HFFc6 (cell line): ENCODE measurements at places on chromosomes 16 and 17. TPM values are rescaled to one million over a fixed set of nuclear protein-coding genes. Genes with fewer than 3 reads are reported as not detected.

The KCNH4 gene
- not detected in 3 replicates for total RNA-seq

DNA sequence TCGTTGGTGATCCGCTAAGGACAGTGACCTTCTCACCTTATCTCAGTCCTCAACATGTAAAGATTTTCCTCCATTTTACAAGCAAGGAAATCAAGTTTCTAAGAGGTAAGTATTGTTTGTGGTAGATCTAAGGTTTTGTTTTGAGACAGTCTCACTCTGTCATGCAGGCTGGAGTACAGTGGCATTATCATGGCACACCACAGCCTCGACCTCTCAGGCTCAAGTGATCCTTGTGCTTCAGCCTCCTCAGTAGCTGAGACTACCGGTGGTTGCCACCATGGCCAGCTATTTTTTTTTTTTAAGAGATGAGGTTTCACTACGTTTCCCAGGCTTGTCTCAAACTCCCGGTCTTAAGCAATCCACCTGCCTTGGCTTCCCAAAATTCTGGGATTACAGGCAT lies 34.9 kb downstream of the PRKCA start:
- H3K27ac ChIP-seq, result no peak overlapping the region
- peaks cover 20% of the 10 kb centered on the region for H3K36me3 ChIP-seq
- peaks cover 2% of the 10 kb centered on the region; the same call in 1 of the 2 replicates for H3K27me3 ChIP-seq
- H3K4me3 ChIP-seq, result no peak overlapping the region
- no peak for DNase-seq

The CCDC92B gene
- total RNA-seq, result not detected in 3 replicates

- no peak overlapping the region for H3K27ac ChIP-seq
- no peak for DNase-seq
- H3K36me3 ChIP-seq, result peaks cover 4% of the 10 kb centered on the region; the same call in 1 of the 2 replicates
Observed at GRCh38 chr16:24135624-24136565, 120.2 kb upstream of the CACNG3 start.

The FOXN1 gene
- not detected in 2 replicates for total RNA-seq

- DNase-seq, result no peak
- H3K4me1 ChIP-seq, result peaks cover 50% of the 10 kb centered on the region
- peak overlapping the region; percentile 85 for H3K27ac ChIP-seq
- H3K4me3 ChIP-seq, result peak overlapping the region; percentile 85
- H3K36me3 ChIP-seq, result no peaks in the 10 kb centered on the region
- peaks cover 3% of the 10 kb centered on the region for H3K27me3 ChIP-seq
Observed at GRCh38 chr16:87384162-87384874, 742 bp upstream of the FBXO31 start.

GRCh38 chr16:46688101-46688653 lies 801 bp downstream of the VPS35 start:
- peak; percentile 16 for DNase-seq
- no peaks in the 10 kb centered on the region for H3K27me3 ChIP-seq
- no peaks in the 10 kb centered on the region for H3K36me3 ChIP-seq
- H3K4me1 ChIP-seq, result peaks cover 42% of the 10 kb centered on the region
- H3K4me3 ChIP-seq, result no peak overlapping the region

- peaks cover 2% of the 10 kb centered on the region; the same call in 1 of the 2 replicates for H3K27me3 ChIP-seq
- peak overlapping the region; percentile 95 for H3K27ac ChIP-seq
- DNase-seq, result no peak
- peaks cover under 1% of the 10 kb centered on the region; the same call in 1 of the 2 replicates for H3K36me3 ChIP-seq
- peak overlapping the region; percentile 95 for H3K4me3 ChIP-seq
- H3K4me1 ChIP-seq, result peaks cover 44% of the 10 kb centered on the region
Observed at GRCh38 chr17:58516644-58517377, 2.4 kb upstream of the MTMR4 start.

- H3K4me1 ChIP-seq, result no peaks in the 10 kb centered on the region
- H3K27me3 ChIP-seq, result peaks cover 4% of the 10 kb centered on the region
- H3K4me3 ChIP-seq, result no peak overlapping the region
- DNase-seq, result no peak
- H3K27ac ChIP-seq, result no peak overlapping the region
Observed at GRCh38 chr17:68585643-68586042, 15.5 kb downstream of the FAM20A start.

DNA sequence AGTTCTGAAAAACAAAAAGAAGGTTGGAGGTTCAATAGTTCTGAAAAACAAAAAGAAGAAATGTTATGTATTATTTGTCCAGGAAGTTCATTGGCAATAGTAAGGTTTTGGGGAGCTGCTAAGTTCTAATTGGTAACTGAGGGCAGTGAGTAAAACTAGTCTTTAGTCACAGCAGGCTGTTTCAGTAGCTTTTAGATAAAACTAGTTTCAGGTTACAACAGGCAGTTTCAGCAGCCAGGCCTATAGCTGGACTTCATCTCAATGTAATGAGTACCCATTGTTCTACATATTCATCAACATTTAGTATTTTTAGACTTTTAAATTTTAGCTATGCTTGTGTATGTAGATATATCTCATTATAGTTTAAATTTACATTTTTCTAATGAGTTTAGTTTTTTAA lies 639.3 kb downstream of the TOX3 start:
- H3K4me3 ChIP-seq, result no peak overlapping the region
- H3K36me3 ChIP-seq, result no peaks in the 10 kb centered on the region
- no peak overlapping the region for H3K27ac ChIP-seq
- no peak for DNase-seq

The NPTX1 gene
- 0.05 to 2.8 TPM (median 0.09 TPM) in 3 replicates for total RNA-seq

The DNAI2 gene
- total RNA-seq, result not detected in 3 replicates

DNA sequence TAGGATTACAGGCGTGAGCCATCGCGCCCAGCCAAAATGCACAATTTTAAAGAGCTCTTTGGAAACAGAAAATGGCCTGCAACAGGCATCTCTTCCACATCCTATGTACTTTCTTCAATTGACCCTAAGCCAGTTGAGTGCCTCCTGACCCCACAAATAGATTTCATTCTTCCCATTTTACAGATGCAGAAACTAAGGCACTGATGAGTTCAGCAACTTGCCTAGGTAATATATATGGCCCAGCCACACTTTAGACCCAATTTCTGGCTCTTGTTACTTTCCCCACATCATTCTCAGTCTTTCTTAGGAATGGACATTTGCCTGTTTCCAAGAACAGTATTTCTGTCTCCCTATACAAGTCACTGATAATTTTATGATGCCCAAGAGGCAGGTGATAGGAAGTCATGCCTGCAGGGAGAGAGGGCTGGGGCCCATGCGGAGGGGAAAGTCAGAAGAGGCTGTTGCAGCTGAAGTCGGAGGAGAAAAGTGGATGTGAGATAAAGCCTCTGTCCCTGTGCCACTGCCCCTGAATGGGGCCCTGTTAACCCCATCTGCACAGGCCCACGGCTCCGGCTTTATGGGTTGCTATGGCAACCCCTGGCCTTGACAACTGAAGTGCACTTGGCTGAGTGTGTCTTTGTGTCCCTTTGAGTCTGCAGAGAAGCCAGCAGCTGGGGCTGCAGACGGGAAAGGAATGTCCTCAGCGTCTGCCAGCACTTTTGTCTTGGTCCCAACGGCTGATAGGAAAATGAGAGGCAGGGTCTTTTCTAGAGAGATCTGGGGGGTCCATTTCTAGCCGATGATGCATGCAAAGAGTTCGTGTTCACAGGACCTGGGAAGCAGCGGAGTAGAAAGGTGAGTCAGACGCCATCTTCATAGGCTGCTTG lies 45.9 kb downstream of the ABAT start:
- DNase-seq, result no peak
- H3K27ac ChIP-seq, result no peak overlapping the region
- H3K27me3 ChIP-seq, result peaks cover 9% of the 10 kb centered on the region
- H3K4me1 ChIP-seq, result no peaks in the 10 kb centered on the region

The SOX15 gene
- 0.45 to 0.99 TPM (median 0.62 TPM) in 3 replicates for total RNA-seq

The PRSS22 gene
- total RNA-seq, result not detected in 3 replicates

- DNase-seq, result no peak
- peaks cover 29% of the 10 kb centered on the region for H3K27me3 ChIP-seq
- H3K4me1 ChIP-seq, result 0 out of 2 replicates have a peak, but pooled peaks cover 6% of the 10 kb centered on the region
- H3K4me3 ChIP-seq, result no peak overlapping the region
- H3K36me3 ChIP-seq, result no peaks in the 10 kb centered on the region
- no peak overlapping the region for H3K27ac ChIP-seq
Observed at GRCh38 chr16:58481931-58482330, 18.0 kb upstream of the NDRG4 start.

DNA sequence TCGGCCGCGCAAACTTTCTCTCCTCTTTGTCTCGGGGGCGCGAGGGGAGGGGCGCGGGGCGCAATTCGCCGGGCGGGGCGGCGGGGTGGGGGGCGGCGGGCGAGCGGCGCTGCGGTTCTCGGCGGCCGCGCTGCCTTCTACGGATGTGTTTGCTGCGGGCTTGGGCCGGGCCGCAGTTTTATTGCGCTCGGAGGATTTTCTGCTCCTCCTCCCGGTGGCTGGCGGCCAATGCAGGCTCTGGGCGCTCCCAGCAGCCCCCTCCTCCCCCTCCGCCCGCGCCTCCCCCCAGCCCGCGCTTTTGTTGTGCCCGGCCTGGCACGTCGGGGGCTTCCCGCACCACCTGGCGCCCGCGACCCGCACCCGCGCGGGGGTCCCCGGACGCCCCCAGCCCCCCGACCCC lies at the start of gene TIMP2:
TSS of gene TIMP2 (minus strand) at position 154 of the 400 bp plus-strand sequence. CDS start 299 bp downstream, outside the sequence.
- peaks cover 4% of the 10 kb centered on the region; the same call in 1 of the 2 replicates for H3K36me3 ChIP-seq
- H3K4me3 ChIP-seq, result peak within 1 kb of the TSS; percentile 94
- peak; percentile 78 for DNase-seq
- H3K4me1 ChIP-seq, result peaks cover 47% of the 10 kb centered on the region
- peaks cover 3% of the 10 kb centered on the region for H3K27me3 ChIP-seq

The CHST5 gene
- not detected in 3 replicates for total RNA-seq

The PRR35 gene
- not detected in 3 replicates for total RNA-seq
